Stimulated activated CD8-positive, alpha-beta memory T cell treated with anti-CD3 and anti-CD28 coated beads, Interleukin-4, amount 100 ng/mL, for 24 hours (primary cell): ENCODE measurements at places on chromosomes 13 and 19.

GRCh38 chr13:74132776-74133656 is 1.2 kb downstream of the KLF12 start:
- no peak for DNase-seq

DNA sequence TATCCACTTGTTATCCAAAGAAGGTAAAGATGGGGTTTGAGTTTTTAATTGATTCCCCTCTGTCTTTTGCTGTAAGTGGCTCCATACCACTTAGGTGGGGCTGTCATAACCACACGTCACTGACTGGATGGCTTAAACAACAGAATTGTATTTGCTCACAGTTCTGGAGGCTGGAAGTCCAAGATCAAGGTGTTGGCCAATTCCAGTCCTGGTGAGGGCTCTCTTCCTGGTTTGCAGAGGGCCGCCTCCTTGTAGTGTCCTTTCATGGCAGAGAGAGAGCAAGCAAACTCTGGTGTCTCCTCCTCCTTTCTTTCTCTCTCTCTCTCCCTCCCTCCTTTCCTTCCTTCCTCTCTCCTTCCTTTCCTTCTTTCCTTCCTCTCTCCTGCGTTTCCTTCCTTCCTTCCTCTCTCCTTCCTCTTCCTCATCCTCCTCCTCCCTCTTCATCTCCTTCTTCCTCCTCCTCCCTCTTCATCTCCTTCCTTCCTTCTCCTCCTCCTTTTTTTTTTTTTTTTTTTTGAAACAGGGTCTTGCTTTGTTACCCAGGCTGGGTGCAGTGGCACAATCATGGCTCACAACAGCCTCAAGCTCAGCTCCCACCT is 140.6 kb upstream of the RNF113B start:
- DNase-seq: no peak

DNA sequence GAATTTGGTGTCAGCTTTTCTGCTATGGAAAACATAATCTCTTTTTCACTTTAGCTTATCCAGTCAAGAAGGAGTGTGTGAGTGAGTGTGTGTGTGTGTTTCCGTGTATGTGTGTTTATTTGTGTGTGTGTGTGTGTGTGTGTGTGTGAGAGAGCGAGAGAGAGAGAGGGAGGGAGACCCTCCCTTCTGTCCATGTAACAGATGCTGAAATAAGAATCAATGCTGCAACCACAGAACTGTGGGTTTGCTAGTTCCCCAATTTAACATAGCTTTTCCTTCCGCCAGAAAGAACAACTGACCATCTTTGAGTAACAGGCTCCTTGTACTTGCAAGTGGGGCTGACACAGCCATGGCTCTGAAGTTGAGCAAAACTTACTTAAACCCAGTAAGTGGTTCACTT is 5.2 kb downstream of the LCP1 start:
- no peak for DNase-seq

GRCh38 chr13:41694545-41695301 is 237.4 kb downstream of the RGCC start:
- DNase-seq: no peak

GRCh38 chr19:677201-677600 is 1.0 kb downstream of the FSTL3 start:
- DNase-seq: no peak

DNA sequence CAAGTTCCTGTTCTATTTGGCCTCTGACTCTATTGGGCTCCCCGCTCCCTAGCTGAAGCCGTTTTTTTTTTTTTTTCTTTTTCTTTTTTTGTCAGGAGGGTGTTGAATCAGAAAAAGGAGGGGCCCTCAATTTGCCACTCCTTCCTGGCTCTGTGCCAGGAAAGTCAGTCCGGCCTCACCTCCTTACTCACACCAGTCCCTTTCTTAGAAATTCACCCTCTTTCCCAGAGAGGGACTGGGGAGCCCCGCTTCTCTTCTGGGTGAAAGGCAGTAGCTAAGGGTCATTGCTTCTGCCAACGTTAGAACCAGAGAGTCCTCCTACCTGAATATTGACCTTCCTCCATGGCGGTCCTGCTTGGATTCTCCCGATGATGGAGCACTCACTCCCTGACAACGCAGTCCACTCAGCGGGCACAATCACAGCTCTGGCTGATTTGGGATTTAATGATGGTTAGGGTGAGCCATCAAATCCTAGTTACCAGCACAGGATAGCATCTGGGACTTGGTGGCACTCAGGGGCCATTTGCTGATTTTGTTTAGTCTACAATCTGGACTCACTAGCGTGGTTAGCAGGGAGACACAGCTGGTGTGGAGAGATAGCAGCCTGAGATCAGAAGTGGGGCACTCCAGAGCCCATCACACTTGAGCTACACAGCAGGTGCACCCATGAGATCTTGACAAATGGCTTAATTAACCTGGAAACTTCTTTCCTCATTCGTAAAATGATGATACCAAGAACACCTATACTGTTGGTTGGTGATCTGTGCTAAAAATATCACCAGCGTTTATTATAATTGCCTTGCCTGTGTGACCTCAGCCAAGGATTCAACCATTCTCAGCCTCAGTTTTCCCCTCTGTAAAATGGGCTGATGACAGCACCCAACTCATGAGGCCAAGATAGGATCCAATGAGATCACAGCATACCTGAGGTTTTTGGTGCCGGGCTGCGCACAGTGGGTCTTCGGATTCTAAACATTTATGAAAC is 2.2 kb downstream of the FCER2 start:
- no peak for DNase-seq

DNA sequence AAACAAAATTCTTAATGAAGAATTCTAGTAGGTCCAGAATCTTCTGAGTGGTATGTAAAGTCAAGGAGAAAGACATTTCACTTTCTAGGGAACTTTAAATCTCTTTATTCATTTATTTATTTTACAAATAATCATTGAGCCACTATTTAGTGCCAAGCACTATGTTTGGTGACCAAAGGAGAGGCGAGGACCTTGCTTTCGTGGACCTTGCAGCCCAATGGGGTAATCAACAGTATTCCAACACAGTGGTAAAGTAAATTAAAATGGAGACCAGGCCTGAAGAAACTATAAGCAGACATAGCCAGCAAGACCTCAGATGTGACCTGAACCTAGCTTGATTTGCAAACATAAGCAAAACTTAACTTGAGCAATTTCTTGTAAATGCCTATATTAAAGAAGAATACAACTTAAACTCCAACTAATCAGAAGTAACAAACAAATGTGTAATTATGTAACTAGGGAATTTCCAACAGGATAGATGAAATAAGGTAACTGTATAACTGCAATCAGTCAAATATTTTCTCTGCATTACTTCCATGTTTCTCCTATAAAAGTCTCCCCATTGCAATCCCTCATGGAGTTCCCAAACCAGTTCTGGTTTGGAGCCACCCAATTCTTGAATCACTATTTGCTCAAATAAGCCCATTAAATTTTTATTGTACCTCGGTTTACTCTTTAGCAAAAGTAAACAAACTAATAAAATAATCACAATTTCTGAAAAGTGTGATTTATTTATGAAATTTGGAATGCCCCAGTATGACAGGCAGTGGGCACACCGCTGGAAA is 67.6 kb downstream of the MBNL2 start:
- no peak for DNase-seq

GRCh38 chr19:42234364-42234763 is 8.0 kb downstream of the GSK3A start:
- no peak for DNase-seq

GRCh38 chr13:41332829-41333228 is 21.8 kb downstream of the NAA16 start:
- no peak for DNase-seq
